Progenitor cell of endocrine pancreas (in vitro differentiated cells): ENCODE measurements at places on chromosomes 6 and 20.

- no peak for DNase-seq
Observed at GRCh38 chr6:21003780-21004541, 469.7 kb downstream of the CDKAL1 start.

DNA sequence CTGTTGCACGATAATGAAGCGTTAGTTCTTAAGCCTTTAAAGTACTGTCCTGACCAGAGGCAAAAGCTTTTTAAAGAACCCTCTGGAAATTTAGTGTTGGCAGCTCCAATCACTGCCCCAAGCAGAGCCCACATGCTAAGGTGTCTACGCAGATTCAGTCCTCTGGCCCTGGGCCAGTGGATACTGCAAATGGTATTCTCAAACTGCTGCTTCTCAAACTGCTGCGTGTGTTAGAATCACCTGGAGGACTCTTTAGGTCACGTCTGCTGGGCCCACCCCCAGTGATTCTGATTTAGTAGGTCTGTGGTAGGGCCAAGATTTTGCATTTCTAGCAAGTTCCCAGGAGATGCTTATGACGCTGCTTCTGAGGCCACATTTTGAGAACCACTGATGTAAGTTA is 96.0 kb upstream of the CCDC28A start:
- DNase-seq, result no peak

GRCh38 chr20:558117-558516 is 14.5 kb upstream of the CSNK2A1 start:
- no peak for DNase-seq

DNA sequence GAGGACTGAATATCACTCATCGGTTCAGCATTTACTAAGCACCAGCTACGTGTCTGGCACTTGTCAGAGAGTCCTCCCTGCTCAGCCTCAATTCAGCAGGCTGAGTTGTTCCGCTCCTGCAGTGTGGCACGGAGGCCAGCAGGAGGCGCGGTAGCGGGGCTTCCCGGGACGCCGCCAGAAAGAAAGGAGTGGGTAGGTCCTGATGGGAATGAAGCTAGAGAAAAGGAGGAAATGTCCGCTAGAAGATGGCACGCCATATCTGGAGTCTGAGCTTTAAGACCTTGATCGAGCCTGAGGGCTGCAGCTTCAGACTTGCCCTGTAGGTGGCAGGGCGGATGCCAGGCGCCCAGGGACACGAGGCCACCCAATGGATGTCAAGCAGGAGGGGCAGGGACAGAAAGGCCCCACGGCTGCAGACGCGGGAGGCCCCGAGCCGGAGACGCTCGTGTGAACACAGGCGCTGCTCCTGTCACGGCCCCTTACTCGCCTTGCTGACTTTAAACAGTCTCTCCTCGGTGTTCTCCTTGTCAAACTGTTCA is 18.7 kb downstream of the SERPINB6 start:
- DNase-seq, result peak; percentile 69
